Amniotic stem cell (primary cell): ENCODE measurements at places on chromosomes 11 and 22.

GRCh38 chr22:49820984-49821383, 6.7 kb downstream of the BRD1 start:
- no peak for DNase-seq

DNA sequence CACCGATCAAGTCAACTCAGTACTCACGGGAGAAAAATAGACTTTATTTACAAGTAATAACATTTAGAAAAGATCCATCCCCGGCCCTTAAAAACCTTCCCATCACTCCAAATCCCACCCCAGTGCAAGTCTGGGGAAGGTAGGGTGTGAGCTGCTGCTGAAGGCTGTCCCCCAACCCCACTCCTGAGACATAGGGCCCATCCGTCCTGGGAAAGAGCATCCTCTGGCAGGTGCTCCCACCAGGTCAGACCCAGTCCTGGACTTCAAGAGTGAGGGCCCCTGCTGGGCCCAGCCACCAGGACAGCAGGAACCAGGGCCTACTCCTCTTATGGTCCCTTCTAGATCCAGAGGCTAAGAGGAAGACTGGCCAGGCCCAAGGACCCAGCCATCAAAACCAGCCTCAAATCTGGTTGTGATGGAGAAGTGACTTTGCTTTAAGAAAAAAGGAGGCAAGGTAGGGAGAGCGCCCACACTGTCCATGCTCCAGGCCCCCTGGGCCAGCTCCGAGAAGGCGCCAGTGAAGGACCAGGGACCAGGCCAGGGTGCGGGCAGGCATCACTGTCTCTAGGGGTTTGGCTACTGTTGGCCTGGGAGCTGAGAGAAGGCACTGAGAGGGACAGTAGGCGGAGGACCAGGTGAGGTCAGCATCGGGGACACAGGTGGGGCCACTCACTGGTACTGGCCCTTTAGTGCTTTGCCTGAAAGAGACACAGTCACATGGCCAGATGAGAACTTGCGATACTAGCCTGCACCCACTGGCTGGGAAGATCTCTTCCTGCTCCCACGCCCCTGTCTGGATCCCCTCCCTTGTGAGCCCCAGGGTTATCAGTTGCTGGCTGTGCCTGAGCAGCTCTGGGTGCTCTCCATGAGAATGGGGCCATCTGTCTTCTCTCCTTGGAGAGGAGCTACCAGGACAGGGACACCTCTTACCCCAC, 4.4 kb downstream of the IL18BP start:
- no peak for DNase-seq

DNA sequence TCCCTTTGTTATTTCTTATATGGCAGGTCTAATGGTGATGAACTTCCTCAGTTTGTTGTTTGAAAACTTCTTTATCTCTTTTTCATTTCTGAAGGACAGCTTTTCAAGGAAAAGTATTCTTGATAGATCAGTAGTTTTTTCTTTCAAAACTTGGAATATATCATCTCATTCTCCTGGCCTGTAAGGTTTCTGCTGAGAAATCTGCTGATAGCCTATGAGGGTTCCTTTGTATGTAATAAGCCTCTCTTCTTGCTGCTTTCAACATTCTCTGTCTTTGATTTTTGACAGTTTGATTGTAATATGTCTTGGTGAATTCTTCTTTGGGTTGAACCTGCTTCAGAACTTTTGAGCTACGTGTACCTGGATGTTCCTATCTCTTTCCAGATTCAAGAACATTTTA, 46.0 kb downstream of the PIWIL4 start:
- DNase-seq, result no peak

- DNase-seq, result no peak
These were observed 1.3 kb downstream of the TMEM86A start for GRCh38 chr11:18699848-18700261.

DNA sequence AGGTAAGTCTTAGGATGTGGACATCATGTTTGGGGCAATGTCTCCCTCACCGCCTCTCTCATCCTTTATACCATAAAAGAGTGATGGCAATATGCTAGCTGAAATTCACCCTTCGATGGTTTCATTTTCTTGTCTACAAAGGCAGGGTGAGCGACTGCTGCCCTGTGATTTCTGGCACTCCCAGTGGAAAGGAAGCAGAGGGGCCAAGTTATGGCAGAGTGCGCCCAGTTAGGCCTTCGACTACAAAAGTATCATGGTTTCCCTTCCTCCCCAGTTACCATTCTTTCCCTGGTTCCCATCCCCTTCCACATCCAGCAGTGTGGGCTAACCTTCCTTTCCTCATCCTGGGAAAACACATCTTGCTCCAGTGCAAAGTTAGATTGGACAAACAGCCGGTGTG, 43.8 kb downstream of the SNX19 start:
- DNase-seq, result no peak

- no peak for DNase-seq
These were observed 40.2 kb upstream of the RBFOX2 start for GRCh38 chr22:36068776-36069344.

GRCh38 chr11:2778630-2779498, 79.1 kb upstream of the KCNQ1OT1 start:
- DNase-seq, result no peak

DNA sequence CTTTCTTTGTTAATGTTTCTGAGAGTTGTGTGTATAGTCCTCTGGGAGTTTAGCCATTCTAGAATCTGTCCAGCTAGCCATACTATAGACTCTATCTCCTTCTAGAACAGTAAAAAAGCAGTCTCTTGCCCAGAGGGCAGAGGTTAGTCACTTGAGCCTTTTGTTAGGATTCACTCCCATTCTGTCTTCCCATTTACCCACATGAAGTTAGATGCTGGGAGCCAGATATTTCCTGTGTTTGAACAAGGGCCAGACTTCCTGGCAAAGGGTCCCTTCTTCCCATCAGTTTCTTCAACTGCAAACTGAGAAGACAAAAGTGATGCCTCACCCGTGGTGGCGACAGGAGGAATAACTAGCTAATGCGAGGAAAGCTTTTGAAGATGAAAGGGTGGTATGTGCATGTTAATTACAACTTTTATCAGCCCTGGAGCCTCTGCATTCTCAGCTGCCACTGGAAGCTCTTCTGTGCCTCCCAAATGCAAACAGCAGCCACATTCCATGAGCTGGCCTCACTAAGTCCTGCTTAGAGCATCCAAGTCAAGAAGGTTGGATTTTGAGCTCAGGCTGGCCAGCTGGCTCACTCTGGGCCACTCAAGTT, 12.8 kb downstream of the CD44 start:
- DNase-seq, result no peak

DNA sequence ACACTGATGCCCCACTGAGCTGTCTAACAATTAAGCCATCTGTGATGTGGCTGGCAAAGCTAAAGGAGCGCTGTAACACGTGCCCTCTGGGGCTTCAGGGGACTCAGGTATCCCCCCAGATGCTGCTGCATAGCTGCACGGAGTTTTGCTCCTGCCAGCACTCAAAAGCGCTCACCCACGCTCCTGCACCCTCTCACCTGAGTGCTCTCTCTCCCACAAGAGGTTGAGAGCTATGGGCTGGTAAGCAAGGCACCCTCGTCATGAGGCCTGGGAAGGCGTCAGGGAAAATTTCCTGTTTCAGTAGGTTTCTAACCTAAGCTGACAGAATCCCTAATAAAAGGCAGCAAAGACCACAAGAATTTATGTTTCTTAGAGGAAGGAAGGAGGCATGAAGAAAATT, 850.3 kb downstream of the OPCML start:
- DNase-seq, result no peak

- no peak for DNase-seq
These were observed 1.7 kb downstream of the ANKK1 start for GRCh38 chr11:113389272-113389671.

DNA sequence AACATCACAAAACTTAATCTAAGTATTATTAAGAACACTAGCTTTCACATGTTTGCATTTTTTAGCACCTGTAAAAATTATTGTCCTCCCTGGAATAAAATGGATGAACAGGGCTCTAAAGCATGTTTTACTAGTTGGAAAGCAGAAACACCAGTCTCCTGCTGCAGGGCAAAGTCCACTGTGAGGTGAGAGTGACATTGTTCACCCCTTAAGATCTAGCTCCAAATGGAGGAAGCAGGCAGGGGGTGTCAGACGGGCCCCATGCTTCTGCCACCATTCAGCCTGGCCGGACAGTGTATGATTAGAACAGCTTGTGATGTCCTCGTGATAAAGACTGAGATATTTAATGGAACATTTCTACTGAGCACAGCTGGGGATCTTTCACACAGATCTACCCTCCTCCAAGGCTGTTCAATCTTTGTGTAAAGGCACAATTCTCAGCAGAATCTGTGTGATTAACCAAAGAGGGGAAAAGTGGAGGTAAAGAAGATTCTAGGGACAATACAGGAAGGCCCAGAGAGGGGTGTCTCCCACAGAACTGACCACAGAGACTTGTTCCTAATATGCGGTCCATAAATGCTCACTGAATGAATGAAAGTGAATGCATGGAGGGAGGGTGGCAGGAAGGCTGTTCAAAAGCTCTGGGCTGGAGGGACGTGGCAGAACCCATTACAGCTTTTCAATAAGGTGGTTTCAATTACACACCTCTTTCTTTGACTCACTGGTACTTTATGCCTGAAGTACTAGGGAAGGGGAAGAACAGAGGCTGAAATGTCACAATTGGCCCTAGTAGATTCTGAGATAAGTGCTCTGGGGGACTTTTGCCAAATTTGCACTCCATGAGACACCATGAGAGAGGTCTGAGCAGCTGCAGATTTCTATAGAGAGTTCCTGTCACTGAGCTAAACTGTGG, 239.1 kb upstream of the ARHGAP20 start:
- no peak for DNase-seq

- DNase-seq, result no peak
These were observed 31.3 kb downstream of the JAM3 start for GRCh38 chr11:134100171-134100570.

GRCh38 chr11:35197292-35197691, 58.3 kb downstream of the CD44 start:
- DNase-seq, result no peak

- DNase-seq, result no peak
These were observed 25.6 kb upstream of the NRIP3 start for GRCh38 chr11:9029422-9029821.

DNA sequence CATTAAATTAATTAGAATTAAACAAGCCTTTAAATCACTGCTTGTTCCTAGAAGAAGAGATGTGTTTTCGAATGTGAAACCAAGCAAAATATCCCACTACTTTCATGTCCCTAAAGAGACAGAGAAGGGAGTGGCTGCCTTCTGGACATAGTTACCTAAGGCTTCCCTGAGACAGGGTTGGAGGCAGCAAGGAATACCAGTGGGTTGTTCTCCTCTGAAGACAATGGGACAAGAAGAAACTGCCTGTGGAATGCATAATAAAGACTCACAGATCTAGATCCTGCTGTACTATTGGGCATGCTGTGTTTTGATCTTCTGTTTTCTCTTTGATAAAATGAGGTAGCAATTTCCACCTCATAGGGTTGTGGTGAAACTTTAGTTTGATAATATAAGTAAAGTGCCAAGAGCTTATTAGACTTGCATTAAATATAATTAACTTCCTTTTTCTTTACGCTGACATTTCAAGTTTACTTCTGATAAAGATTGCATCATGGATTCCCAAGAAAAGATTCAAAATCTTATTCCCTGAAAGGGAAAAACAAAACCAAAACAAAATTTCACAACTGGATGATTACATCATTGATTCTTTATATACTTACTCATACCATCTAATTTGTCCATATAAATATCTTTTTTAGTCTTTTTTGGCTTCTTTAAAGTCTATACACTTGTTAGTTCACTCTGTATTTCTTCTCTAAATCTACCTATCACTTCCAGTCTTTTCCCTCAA, 621.3 kb downstream of the ETS1 start:
- DNase-seq, result no peak

DNA sequence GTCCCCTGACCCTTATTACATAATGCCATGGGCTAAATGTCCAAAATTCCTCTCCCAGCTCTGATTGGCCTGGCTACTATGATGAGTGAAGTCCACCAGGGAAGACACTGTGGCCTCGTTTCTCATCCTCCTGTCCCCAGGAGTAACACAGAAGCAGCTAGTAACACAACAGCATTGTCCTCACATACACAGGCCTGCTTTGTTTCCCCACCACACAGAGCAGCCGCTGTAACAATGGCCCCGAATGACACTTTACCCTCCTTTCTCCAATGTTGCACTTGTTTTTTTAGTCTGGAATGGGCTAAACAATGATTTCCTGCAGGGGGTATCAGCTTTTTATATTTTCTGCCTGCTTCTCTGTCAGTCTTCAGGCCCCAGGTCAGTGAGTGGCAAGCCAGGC, at the start of gene PRR5L:
TSS of gene PRR5L (plus strand) at position 363 of the 400 bp plus-strand sequence. CDS start 104,834 bp downstream, outside the sequence.
- DNase-seq, result no peak

DNA sequence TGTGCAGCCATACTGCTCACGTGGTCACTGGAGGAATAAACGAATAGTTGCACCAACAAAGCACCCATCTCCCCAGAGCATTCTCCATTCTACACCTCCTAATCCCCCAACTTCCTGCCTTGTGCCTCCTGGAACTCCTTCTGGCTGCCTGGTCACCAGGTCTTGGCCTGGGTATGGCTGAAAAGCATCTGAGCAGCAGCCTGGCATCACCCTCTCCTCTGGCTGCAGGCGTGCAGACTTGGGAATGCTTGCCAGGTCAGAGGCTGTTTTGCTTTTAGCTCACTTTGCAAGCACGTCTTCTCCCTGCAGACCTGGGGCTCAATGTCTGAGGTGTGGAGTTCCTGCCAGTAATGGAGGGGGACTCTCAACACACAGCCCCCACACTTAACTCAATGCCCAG, 33.3 kb upstream of the KCNJ11 start:
- DNase-seq, result no peak

GRCh38 chr11:120134931-120135228, 3.0 kb downstream of the TRIM29 start:
- no peak for DNase-seq

DNA sequence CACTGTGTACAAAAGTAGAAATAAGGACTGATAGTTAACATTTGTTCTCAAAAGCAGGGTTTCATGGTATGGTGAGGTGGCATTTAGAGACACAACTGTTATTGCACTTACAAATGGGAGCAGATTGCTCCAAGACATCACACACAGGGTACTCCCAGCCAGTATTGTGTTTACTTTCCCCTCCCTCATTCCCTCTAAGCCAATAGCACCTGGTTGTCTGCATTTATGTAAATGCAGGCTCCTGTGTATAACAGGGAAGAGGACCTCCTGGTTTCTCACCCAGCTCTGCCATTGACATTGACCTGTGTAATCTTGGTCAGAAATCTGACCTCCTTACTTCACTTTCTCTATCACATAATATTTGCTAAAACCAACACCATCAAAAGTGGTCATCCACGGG, 154.4 kb downstream of the NAV2 start:
- no peak for DNase-seq

GRCh38 chr11:112334381-112334780, 73.7 kb upstream of the PLET1 start:
- DNase-seq, result no peak

- DNase-seq, result no peak
These were observed 107.5 kb upstream of the SESN3 start for GRCh38 chr11:95338430-95338991.

- DNase-seq, result no peak
These were observed 5.3 kb upstream of the NAP1L4 start for GRCh38 chr11:2997406-2997805.

GRCh38 chr11:103842795-103843194, 193.6 kb upstream of the DDI1 start:
- DNase-seq, result no peak

- DNase-seq, result no peak
These were observed 457.1 kb upstream of the TENM4 start for GRCh38 chr11:79897896-79898295.
